ENCODE measurements at places on chromosomes 13 and 19.

- no peak for DNase-seq
Measured at GRCh38 chr13:95091755-95092154, 209.5 kb downstream of the ABCC4 start.

DNA sequence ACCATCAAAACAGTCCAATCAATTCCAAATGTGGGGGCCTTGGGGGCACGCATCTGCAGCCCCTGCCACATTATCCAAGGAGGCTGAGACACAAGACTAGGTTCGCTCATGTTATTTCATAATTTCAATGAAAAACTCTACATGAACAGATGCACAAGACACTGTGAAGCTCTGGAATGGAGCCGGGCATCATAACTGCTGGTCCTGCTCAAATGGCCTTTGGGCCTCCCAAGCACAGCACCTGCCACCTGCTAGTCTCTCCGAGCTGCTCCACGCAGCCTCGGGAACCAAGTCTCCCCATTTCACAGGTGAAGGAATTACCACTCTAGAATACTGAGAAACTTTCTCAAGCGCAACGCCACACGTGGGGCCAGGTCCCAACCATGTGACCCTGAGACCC lies 16.9 kb downstream of the CARS2 start:
- no peak for DNase-seq

GRCh38 chr13:50882816-50883435 lies 26.7 kb upstream of the RNASEH2B start:
- DNase-seq, result no peak

DNA sequence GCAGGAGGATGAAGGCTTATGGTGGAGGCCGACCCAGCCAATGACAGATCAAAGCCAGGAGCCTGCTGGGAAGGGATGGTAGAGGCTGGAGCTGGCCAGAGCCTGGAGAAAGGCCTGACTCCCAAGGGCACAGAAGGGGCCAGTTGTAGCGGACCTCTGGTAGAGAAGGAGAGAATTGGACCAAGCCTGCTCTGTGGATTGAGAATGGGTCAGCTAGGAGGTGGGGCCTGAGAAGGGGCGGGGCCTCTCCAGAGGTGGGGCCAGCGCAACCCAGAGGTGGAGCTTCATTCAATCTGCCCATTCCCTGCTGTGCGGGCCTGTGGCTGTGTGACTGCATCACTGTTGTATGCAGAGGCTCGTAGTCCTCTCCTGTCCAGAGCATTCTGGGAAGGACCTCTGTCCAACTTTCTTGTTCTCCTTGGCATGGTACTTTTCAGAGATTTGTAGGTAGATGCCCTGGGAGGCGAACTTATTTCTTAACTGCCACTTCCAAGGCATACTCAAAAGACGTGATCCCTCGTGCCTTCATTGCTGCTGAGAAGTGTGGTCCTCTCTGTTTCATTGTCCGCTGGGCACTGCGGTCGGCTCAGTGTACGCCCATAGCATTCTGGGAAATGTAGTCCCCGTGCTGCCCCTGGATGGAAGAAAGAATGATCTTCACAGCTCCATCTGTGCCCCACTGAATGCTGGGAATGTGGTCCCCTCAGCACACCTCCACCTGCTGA lies 6.7 kb downstream of the GRIN2D start:
- no peak for DNase-seq

- no peak for DNase-seq
Measured at GRCh38 chr19:45515081-45515624, 7.9 kb downstream of the VASP start.

GRCh38 chr19:2236314-2237050 lies at the start of the genes PLEKHJ1 and SF3A2:
Gene PLEKHJ1, minus strand, starts transcription at chr19:2236329. Its CDS starts 81 bp downstream, at chr19:2236248.
Gene SF3A2, plus strand, starts transcription at chr19:2236824. Its CDS starts 6,595 bp downstream, at chr19:2243419.
- DNase-seq, result peak; percentile 86

DNA sequence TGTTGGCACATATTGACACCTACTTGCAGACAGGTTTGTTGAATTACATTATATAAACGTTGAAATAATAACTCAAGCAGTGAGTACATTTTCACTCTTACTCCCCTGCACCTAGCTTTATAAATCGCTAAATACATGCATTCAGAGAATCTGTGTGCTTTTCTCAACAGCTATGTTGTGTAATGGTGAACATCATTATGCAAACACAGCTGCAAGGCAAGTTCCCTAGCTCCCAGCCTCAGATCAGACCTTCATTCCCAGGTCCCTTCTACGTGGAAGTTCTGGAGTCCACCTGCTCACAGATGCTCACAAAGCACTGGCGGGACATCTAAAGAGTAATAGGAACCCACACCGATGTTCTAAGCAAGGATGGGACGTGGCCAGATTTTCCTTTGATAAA lies 86.8 kb upstream of the PEG3 start:
- DNase-seq, result no peak

DNA sequence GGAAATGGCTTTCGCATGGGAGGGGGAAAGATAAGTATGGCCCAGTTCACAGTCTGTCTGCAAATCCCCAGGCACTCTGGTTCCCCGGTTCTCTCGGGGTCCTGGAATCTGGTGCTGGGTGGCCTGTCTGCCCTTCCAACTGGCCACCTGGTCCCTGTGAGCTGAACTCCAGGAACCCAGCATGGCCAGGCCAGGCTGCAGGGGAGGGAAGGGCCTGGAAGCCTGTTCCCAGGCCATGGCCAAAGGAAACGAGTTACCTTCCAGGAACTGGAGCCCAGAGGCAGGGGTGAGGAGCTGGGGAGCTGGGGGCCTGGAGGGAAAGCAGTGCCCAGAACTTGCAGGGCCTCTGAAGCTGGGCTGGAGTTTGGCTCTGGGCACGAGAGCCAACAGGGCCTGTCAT lies 19.1 kb upstream of the PNMA8C start:
- DNase-seq, result no peak

DNA sequence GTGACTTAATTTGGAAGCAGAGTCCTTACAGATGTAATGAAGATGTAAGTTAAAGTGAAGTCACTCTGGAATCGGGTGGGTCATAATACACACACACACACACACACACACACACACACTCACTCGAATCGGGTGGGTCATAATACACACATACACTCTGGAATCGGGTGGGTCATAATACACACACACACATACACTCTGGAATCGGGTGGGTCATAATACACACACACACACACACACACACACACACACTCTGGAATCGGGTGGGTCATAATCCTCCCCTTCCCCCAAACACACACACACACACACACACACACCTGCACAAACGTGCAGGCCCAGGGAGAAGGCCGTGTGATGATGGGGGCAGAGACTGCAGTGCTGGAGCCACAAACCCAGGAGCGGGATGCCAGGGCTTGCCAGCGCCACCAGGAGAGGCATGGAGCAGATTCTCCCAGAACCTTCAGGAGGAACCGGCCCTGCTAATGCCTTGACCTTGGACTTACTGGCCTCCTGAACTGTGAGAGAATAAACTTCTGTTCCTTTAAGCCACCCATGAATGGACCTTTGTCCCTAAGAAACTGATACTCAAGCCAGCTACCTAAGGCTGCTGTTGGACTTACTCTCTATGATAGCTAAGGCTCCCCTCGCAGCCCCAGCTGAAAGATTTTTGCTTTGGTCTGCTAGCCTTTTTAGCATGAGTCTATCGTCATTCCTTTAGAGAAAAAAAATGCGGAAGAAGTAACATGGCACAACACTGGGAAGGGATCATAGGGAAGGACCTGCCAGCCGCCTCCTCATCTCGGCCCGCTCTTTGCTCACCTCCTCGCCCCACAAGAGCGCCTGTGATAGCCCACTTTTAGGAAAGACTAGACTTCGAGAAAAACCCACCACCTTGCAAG lies 136.2 kb upstream of the RNF113B start:
- DNase-seq, result no peak

DNA sequence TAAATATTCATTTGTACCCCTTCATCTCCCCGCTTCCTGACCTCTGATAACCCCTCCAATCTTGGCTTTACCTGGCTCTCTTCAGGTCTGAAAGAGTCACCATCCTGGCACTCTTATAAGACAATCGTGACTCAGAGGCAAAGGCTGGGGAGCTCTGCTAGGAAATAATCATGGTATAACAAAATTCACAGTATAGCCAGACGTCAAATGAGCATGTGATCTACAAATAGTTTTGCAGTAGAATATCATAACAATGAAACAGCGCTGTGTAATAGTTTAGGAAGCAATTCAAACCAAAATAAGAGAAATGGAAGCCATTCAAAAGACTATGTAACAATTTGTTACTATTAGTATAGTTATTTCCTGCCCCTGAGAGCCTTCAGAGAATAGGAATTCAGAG lies 34.2 kb downstream of the RXFP2 start:
- no peak for DNase-seq

- no peak for DNase-seq
Measured at GRCh38 chr13:49791711-49792549, 552 bp downstream of the KPNA3 start.

DNA sequence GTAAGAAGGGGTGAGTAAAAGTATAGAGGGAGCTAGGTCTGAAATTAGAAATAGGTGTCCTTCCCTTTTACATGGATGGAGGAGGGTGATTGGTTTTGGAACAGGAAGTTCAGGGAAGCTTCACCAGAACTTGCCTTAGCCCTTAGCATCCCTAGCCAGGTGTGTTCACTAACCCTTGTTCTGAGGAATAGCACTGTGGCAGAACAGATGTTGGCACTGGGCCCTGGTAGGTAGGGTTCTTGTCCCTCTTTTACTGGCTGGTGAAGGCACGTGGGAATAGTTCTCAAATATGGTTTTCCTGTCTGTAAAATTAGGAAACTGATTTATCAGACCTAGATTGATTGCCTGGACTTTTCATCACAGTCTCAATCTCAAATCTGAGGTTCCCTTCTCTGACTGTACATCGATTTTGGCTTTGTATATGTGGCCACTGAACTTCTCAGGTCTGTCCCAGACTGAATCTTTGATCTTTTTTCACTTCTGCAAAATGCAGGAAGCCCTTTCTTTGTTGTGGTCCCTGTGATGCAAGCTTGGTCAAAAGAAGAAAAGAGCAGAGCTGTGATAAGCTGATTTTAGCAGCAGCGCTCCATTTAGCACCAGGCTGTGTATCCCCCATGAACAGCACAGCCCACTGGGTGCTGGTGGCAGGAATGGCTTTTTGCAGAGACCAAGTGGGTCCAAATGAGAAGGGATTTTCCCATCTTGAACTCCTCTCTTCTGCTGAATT lies 86.2 kb upstream of the HTR2A start:
- DNase-seq, result no peak

DNA sequence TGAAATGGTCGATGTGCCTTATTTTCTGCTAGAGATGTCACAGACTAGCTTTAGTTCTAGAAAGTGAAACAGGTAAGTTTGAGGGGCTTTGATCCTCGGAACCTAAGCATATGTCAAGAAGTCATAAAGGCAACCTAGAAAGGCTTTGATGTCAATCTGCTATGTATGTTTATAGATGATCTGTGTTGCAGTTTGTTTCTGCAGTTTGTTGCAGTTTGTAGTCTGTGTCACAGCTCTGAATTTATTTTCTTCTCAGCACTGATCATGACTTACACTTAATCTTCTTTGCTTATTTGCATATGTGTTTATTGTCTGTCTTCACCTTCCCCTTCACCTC lies 5.9 kb downstream of the LSM14A start:
- DNase-seq, result no peak

DNA sequence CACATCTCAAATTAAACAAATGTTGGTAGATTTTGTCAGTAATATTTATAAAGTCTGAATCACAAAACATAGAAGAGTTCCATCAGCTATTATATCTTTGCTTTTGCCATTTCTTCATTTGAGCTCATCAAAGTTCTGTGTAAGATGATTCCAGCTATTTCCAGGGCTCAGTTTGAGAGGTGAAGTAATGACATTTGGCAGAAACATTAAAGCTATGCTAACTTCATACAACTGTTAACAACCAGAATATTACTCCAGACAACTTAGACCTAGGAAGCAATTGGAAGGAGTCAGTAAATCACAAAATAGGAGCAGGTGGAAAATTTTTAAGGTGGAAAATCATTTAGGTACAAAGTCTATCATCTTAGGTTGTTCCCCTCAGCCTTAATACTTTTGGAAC lies 76.2 kb upstream of the CSNK1A1L start:
- DNase-seq, result no peak

Measured in AG09309 (cell line).